ENCODE measurements at places on chromosomes 6 and 20.

- DNase-seq, result no peak
Observed at GRCh38 chr20:40489886-40490285, 199.2 kb downstream of the MAFB start.

GRCh38 chr6:32113386-32114352 lies 4.5 kb upstream of the TNXB start:
- DNase-seq, result peak; percentile 82

GRCh38 chr6:3061501-3061941 lies 6.8 kb upstream of the RIPK1 start:
- no peak for DNase-seq

- DNase-seq, result no peak
Observed at GRCh38 chr6:10081957-10082356, 332.9 kb downstream of the TFAP2A start.

DNA sequence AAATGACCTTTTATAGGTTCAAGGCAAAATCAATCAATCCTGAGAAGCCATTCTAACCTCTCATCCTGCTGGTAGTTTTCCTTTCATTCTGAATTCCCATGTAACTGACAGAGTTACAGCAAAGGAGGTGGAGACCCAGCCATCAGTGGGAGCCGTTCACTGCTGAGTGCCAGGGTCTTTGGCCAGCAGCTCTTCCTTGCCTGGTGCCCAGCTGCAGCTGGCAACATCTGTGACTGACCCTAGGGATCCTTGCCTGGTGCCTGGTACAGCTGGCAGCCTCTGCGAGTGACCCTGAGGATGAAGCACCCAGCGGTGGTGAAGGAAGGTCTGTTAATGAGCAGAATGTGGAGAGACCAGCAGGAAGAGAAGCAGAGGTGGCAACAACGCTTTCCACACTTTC lies 314.6 kb downstream of the THBS2 start:
- no peak for DNase-seq

DNA sequence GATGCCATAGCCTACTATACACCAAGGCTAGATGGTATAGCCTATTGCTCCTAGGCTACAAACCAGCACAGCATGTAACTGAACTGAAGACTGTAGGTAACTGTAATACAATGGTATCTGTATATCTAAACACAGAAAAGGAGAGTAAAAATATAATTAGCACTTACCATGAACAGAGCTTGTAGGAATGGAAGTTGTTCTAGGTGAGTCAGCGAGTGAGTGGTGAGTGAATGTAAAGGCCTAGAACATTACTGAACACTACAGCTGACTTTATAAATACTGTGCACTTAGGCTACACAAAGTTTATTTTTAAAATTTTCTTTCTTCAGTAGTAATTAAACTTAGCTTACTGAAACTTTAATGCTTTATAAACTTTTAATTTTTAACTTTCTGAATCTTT lies 129.5 kb downstream of the BTBD9 start:
- DNase-seq, result no peak

All from tibial nerve (tissue), 4 donors.